Keratinocyte (primary cell): ENCODE measurements at places on chromosomes 4 and X. TPM values are rescaled to one million over a fixed set of nuclear protein-coding genes. Genes with fewer than 3 reads are reported as not detected.

The MMGT1 gene
- 10.4 to 19.8 TPM (median 14.8 TPM) in 3 replicates for polyA plus RNA-seq

GRCh38 chr4:148730766-148731165, 288.6 kb upstream of the NR3C2 start:
- DNase-seq, result no peak

The NPY1R gene
- polyA plus RNA-seq, result 0.01 to 0.48 TPM (median 0.13 TPM) in 3 replicates

DNA sequence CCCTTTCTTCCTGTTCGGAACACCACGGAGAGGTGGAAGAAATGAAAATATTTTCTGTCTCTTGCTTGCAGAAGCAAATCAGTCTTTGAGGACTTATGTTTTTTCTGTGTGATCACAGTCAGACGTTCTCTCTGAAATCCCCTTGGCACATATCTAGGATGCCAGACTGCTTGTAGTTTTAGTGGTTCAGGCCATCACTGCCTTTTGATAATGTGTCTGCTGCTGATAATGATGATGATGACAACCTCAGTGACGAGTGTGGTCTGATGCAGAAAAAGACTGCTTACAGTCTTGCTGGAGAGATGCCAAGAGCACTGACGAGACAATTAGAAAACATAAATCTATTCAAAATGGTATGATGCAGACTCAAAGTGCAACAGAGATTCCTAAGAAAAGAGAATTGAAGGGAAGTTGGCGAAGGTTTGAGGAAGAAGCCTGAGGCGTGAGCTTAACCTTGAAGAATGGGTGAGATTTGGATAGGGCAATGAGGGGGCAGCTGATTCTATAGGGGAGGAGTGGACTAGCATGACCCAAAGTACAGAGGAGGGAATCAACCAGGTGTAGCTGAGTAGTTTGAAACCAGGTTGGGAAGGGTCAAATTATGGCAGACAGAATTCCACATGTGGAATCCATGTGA, 7.9 kb downstream of the RAB33A start:
- no peak for DNase-seq

The RRH gene
- polyA plus RNA-seq, result 0.09 to 0.20 TPM (median 0.15 TPM) in 3 replicates

DNA sequence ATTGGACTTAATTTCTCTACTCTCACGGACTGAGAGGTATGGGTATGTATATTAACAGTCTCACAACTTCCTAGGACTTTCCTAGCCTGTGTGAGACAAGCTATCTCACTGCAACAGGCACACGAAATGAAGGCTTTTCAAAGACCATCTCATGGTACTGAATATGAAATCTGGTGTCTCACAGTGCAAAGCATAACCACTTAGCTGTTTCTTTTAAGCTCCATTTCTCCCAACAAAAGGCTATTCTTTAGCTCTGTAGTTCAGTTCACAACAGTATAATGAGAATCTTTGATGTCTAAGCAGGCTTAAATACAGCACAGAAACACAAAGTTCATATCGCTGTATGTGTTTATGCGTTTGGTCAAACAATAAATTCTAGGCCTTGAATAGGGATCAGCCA, 116.2 kb upstream of the PCDH18 start:
- DNase-seq, result no peak

The MGAT4D gene
- not detected in 3 replicates for polyA plus RNA-seq

The BBS12 gene
- polyA plus RNA-seq, result 2.3 to 2.5 TPM (median 2.4 TPM) in 3 replicates

The FOXP3 gene
- 0.05 to 0.12 TPM (median 0.06 TPM) in 3 replicates for polyA plus RNA-seq

The PPM1K gene
- polyA plus RNA-seq, result 7.3 to 9.8 TPM (median 8.9 TPM) in 3 replicates

GRCh38 chrX:68947882-68948605, 119.2 kb downstream of the EFNB1 start:
- DNase-seq, result no peak

The TMEM47 gene
- 0.07 to 0.16 TPM (median 0.10 TPM) in 3 replicates for polyA plus RNA-seq

The ADAMTS3 gene
- polyA plus RNA-seq, result 0.03 to 0.09 TPM (median 0.03 TPM) in 3 replicates
